ENCODE measurements at places on chromosomes 3 and 15.

DNA sequence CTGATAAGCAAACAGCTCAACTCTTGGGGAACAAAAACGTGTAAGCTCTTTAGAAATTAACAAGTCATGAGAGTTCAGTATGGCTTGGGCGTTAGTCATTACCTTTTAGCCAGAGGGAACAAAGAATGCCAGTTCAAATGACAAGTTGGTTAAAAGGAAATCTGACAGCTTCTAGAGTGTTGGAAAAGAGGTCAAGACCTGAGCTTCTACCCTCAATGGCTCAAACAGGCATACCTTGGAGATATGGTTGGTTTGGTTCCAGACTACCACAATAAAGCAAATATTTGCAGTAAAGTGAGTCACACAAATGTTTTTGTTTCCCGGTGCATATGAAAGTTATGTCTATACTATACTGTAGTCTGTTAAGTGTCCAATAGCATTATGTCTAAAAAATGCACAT, 136.1 kb downstream of the CACNA1D start:
- H3K4me3 ChIP-seq = no peak overlapping the region
- H3K36me3 ChIP-seq = no peaks in the 10 kb centered on the region
- H3K27ac ChIP-seq = no peak overlapping the region
- H3K27me3 ChIP-seq = no peaks in the 10 kb centered on the region
- peaks cover 15% of the 10 kb centered on the region for H3K4me1 ChIP-seq

DNA sequence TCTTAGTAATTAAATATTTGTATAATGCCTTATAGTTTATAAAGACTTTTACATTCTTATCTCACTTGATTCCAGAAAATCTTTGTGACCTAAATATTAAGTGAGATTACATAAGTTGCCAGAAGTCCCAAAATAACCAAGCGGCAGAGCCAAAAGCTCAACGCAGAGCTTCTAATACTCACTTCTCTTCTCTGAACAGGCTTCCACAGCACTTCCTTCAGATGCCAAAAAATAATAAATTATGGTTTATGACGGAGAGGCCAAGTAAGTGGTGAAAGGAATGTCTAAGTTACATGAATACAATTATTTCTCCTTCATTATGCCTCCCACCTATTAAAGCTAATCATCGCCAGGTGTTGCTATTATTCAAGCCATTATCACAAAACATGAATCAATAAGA, 110.3 kb downstream of the GBE1 start:
- H3K4me1 ChIP-seq = no peaks in the 10 kb centered on the region
- no peak for DNase-seq
- no peaks in the 10 kb centered on the region for H3K27me3 ChIP-seq
- H3K27ac ChIP-seq = no peak overlapping the region

DNA sequence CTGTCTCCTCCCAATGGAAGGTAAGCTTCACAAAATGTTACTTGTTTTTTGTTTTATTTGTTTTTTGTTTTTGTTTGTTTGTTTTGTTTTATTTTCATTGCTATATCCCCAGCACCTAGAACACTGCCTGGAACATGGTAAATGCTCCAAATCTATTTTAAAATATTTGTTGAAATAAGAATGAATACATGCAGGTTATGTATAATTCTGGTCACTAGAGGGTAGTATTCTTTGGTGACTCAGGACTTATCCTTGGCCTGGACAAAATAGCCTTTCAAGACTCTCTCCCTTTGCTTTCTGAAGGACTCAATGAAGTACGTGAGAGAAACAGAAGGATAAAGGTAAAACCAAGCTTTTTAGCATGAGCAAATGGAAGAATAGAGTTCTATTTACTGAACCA, 46.9 kb upstream of the PPP2R3A start:
- no peak for DNase-seq
- no peaks in the 10 kb centered on the region for H3K36me3 ChIP-seq
- no peaks in the 10 kb centered on the region for H3K27me3 ChIP-seq
- no peak overlapping the region for H3K27ac ChIP-seq
- no peak overlapping the region for H3K4me3 ChIP-seq

GRCh38 chr15:45179221-45179985, 8.4 kb downstream of the SHF start:
- H3K36me3 ChIP-seq = no peaks in the 10 kb centered on the region
- no peak overlapping the region for H3K4me3 ChIP-seq
- no peak overlapping the region for H3K27ac ChIP-seq
- peak; percentile 73 for DNase-seq
- peaks cover 16% of the 10 kb centered on the region for H3K4me1 ChIP-seq
- no peaks in the 10 kb centered on the region for H3K27me3 ChIP-seq

Data from thyroid gland (tissue), 4 donors.